Daoy (cell line): ENCODE measurements at places on chromosomes 3 and 15. TPM values are rescaled to one million over a fixed set of nuclear protein-coding genes. Genes with fewer than 3 reads are reported as not detected.

DNA sequence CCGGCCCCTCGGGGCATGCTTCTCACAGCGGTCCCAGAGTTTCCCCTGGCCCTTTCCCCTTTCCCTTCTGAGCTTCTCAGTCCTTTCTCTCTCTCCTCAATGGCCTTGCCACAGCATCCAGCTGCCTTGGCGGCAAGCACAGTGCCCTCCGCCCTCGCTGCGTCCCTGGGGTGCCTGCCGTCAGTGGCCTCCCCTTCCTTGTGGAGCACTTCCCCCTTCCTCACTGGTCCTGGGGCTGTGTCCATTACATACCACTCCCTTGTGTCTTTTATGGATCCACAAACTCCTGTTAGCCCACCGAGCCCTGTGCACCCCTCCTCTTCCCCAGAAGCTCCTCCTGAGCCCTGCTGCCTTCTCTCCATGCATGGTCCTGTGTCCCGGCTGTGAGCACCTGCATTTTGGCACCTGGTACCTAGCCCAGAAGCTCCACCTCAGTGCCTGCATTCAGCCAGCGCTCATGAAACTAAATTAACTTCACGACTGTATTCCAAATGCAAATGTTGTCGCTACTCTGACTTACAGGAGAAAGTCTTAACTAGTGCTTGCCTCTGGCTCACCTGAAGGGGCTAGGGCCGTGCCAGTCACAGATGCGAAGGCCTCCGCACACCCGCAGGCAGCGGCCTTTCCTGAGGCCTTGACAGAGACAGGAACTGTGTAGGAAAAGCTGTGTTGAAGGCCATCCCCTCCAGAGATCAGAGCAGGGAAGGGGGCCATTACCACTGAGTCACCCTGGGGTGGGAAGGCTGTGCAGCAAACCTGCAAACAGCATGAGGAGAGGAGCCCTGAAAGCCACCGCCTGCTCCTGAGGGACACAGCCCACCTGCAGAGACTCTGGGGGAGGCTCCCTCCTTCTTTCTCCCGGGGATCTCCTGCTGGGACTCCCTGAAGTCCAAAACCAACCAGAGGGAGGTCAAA is 19.1 kb upstream of the KLF13 start:
- no peak for DNase-seq

DNA sequence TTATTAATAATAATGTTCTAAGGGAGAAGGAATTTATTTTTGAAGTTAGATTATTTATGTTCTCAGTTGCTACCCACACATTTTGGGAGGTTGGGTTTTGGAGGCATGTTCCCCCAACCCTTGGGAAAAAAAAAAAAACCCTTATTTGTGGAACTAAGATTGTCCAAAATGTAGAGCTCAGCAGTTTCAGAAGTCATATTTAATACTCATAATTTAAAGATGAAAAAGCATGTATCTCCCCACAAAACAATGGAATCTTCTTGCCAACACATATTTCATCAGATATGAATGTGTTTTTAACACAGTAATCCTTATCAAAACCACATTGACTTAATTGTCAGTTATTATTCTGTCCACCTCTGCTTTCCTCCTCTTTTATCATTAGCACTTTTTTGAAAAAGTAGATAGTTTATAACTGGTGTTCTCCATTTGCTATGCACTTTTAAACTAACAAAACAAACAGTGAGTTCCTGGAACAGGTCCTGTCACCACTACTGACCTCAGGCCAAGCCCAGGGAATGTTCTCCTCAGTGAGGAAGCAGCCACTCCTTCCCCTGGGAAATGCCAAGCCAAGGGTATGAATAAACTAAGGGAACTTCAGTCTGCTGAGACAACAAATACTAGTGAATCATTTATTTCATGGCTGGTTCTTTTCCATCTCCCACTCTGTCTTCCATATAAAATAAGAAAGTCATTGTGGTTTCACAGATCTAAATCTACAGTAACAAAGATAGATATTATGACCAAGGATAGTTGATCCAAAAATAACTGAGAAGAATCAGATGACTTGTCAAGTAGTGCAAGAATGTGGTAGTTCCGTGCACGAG is 414.4 kb upstream of the ALCAM start:
- DNase-seq = no peak

The GTF2A2 gene
- 76.7 and 132 TPM in 2 replicates for total RNA-seq

DNA sequence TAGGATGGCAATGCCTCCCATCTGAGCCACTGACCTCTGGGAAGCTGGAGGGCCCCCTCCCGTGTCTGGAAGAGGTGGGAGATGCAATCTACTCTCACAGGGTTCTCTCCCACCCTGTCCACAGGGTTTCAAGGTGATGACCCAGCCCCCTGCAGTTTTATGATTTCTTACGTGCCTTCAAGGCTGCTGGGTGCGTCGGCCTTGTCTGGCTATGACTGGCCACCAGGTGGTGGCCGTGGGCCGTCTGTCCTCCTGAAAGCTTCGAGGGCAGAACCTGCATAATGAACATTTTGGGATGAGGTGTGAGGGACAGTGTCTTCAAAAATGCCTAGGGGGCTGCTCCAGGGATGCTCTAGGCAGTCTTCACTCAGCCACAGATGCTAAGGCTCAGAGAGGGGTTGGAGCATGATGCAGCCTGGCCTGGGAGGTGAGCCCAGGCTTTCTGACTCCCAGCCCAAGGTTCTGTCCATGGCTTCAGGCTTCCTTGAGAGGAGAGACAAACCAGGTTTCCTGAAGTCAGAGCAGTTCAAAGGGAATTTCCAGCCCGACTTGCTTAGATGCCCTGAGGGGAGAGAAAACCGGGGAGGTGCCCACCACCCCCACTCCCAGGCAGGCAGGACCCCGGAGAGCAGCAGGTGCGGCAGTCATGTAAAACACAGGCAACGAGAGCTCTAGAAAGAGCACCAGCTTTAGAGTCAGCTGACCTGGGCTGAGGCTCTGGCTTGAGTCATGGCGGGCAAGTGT is 18.7 kb downstream of the ISG20 start:
- peak; percentile 25 for DNase-seq

The IDH3A gene
- 56.3 and 74.2 TPM in 2 replicates for total RNA-seq

DNA sequence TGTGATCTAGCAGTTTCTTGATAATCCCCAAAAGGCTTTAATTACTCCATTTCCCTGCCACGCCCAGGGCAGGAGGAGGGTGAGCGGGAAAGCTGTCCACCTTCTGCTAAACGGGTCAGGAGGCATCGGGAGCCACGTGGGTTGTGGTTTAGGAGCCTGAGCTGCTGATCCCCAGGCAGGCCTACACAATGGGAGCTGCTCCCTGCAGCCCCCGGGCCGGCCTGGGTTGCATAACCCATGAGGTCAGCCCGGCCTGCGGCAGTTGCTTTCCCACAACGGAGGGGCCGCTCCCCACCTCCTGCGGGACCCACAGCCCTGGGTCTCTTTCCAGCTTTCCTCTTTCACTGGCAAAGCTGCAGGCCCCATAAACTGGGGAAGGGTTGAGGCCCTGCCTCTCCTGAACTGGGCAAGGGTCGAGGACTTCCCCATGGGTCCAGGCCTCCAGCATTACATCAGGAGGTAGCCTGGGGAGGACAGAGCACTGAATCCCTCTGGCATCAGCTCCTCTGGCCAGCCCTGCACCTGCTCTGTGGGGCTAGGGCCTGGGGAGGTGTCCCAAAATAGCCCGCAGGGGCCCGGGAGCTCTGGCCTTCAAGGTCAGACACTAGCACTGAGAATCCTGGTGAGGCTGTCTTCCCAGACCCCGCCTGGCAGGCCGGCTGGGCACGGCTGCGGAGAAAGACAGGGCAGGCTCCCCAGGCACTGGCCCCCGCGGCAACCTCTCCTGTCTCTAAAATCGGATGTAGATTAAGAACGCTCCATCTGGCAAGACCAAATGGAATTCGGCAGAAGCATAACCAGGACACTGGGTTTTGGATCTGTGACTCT is 47.3 kb downstream of the ZDHHC19 start:
- DNase-seq = no peak

GRCh38 chr3:111595232-111595631 is at the start of gene ZBED2:
Gene ZBED2 (minus strand): TSS chr3:111595346. CDS start chr3:111594201, 1,145 bp downstream.
- DNase-seq = no peak

- DNase-seq = peak; percentile 62
Measured at GRCh38 chr3:107065094-107065861, 312.0 kb upstream of the CCDC54 start.

The CNTN4 gene
- 0.06 and 0.42 TPM in 2 replicates for total RNA-seq

- no peak for DNase-seq
Measured at GRCh38 chr15:39609166-39609916, 28.5 kb downstream of the THBS1 start.

The DNAH1 gene
- 0.74 and 1.8 TPM in 2 replicates for total RNA-seq

The RLBP1 gene
- not detected in 2 replicates for total RNA-seq

The GPR27 gene
- 2.5 and 5.0 TPM in 2 replicates for total RNA-seq

- DNase-seq = no peak
Measured at GRCh38 chr3:195542316-195542697, 818 bp downstream of the PPP1R2 start.

GRCh38 chr3:115720983-115721382 is 97.7 kb downstream of the GAP43 start:
- DNase-seq = peak; percentile 20

DNA sequence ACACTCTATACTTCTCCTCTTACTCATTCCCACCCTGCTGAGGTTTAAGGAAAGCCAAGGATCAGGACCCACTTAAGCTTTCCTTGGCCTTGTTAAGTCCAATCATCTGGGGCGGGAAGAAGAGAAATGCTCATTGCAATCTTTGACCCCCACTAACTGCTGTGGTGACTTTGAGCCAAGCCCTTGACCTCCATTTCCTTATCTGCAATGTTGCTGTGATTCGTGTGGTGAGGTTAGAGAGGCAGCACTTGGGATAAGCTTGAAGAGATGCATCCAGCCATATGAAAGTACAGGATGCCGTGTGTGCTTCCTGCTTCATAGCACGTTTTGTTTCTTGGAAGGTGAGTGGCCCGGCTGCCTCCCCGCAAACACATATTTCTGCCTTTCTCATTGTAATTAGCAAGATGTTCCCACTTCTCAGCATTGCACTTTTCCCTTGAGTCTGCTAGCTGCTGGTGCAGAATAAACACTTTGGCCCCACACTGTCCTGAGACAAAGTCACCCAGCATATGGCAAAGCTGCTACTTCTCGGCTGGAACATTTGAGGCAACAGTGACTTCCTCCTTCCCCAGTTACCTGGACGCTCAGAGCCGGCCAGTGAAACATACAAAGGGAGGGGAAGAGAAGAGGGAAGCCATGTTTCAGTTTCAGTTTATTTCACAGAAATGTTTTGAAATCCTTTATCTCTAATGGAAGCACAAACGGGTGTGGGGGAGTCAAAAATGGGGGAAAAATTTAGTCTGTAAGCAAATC is 10.5 kb upstream of the NUDT16 start:
- no peak for DNase-seq

The A4GNT gene
- total RNA-seq = not detected in 2 replicates

DNA sequence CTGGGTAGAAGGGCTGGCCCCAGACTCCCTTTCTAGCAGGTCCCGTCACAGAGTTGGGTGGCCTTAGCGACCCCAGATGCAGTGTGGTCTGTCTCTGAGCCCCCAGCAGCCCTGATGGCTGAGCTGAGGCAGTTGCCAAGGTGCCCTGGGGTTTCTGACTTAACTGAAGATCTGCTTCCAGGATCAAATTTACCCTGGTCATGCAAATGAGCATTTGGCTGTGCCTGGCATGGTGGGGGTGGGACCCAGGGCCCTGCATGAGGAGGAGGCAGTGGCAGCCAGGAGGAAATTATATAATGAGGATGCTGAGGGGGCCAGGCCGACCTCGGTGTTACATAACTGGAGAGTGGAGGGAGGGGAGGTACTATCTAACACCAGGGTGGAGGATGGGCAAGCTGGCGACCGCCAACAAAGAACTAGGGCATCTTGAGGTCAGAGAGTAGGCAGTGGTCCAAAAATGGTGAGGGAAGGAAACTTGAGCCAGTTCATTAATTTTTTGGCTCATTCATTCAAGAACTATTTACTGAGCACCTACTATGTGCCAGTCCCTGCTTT is 16.4 kb downstream of the PLEKHO2 start:
- DNase-seq = no peak

DNA sequence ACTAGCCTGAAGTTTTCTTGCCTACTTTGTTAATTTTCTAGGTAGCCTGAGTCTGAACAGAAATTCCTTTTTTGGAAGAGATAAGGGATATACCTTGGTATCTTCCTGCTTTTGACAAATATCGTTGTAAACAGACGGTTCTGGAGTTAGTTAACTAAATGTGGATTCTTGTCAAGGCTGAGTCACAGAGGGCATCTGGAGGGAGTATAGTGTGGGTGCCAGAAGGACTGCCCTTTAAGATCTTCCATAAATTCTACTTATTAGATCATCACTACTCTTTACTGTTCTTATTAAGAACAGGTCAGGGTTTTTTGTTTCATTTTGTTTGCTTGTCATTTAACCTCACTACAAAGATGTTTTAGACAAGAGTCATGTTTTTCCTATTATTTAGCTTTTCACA is 125.3 kb upstream of the SKOR1 start:
- DNase-seq = no peak

The TMEM108 gene
- 0.34 and 1.8 TPM in 2 replicates for total RNA-seq

The MORF4L1 gene
- total RNA-seq = 270 and 334 TPM in 2 replicates

DNA sequence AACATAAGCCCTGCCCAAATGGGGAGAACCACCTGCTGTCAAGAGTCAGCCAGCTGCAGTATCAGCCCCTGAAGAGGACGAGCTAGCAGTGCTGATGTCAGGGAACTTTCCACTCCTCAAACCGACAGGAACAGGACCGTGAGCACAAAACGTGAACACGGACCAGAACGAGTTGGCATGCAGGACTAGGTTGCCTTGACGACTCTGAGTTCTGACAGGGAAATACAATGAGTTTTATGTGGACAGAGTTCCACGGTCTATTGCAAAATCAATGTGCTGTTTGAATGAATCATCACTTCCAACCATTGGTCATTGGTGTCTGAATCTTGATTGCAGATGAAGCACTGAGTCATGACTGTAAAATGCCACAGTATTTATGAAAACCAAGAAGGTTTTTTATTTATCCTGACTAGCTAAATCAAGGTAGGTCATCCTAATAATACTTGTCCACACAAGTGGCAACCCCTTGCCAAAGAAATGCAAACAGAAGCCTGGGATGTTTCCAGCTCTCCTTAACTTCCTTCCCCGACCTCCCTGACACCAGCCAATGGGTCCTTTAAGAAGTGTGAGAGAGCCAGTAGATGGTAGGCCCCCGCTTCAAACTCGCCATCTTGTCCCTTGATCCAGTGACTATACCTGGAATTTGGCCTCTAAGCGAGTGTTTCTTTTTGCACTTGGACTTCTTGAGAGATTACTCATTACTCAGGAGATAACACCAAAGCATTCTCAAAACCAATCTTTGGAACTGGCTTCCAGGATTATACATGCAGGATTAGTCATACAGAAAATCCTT is 119.6 kb downstream of the ASB7 start:
- DNase-seq = peak; percentile 97

GRCh38 chr15:98384328-98385029 is 263.9 kb upstream of the IGF1R start:
- no peak for DNase-seq

The LHFPL4 gene
- 0.29 TPM in 1 of 2 replicates, not detected in the other for total RNA-seq

DNA sequence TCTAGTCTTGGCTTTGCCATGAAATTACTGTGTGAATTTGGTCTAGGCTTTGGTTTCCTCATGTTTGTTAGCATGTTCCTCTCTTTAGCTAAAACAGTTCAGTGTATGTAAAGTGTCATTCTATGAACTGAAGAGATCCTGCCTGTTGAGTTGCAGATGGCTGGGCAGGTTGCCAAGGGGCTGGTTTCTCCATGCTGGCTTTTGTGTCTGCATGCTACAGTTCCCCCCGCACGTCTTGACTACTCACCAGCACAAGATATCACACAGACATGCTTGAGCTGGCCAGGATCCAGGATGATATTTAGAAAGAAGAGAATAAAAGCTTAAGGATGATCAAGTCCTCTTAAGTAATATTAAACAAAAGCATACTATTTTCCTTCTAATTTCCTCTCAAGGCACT is 90.2 kb downstream of the CERS3 start:
- peak; percentile 71 for DNase-seq

- DNase-seq = no peak
Measured at GRCh38 chr3:193010191-193010590, 92.5 kb upstream of the MB21D2 start.
